Osteoblast (primary cell): ENCODE measurements at places on chromosomes 4 and X. TPM values are rescaled to one million over a fixed set of nuclear protein-coding genes. Genes with fewer than 3 reads are reported as not detected.

DNA sequence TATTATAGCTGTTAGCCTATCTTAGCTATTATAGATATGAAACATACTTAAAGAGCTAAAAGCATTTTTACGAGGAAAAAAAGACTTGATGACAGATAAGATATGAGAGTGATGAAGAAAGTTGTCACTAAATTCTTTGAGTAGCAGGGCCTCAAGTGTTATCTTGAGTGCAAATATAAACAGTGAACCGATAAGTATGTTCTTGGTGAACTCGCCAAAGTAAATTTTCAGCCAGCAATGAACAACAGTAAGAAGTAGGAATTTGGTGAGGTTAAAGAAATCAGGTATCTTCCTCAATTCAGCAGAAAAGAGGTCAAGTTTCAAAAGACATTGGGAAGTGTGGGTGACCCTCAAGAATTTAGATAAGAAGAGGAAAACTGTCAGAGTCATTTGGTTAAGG is 471.8 kb upstream of the FTHL17 start:
- no peak for DNase-seq

DNA sequence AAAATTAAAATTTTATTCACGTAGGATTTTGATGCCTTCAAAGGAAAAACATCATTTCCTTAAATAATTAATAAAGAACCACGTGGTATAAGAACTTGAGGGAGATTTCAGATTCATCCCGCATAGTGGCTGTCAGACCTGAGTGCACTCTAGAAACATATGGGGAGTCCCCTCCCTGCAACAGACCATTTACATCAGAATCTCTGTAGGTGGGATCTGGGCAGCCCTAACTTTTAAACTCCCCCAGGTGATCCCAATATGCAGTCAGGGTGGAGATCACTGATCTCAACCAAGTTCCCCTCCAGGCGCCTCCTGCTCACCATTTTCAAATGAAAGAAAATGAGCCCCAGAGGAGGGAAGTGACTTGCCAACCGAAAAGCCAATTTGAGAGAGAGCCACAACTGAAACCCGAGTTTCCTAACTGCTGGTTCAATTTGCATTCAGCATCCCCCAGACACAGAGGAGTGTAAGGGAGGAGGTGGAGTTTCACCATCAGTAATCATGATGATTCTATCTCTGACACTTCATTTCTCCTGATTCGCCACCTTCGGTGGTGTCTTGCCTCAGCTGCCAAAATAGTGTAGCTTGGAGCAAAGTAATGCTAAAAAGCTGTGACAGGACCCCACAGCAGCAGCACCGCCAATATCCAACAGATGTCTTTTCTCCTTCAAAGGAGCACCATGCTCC is 11.4 kb downstream of the RNF150 start:
- no peak for DNase-seq

DNA sequence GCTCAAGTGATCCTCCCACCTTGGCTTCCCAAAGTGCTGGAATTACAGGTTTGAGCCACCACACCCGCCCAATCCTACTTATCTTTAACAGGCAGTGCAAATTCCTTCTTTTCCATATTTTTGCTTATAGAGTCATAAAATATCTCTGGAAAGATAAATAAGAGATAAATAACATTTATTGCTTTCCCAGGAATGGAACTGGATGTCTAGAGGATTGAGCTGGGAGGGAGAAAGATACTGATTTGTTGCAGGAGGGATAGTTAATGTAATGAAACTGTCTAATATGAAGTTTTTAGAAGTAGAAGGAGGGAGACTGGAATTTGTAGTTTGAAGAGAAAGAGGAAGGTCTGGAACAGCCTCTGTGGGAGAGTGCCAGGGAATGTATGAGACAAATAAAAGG is 20.2 kb downstream of the ITGB1BP2 start:
- DNase-seq, result no peak

DNA sequence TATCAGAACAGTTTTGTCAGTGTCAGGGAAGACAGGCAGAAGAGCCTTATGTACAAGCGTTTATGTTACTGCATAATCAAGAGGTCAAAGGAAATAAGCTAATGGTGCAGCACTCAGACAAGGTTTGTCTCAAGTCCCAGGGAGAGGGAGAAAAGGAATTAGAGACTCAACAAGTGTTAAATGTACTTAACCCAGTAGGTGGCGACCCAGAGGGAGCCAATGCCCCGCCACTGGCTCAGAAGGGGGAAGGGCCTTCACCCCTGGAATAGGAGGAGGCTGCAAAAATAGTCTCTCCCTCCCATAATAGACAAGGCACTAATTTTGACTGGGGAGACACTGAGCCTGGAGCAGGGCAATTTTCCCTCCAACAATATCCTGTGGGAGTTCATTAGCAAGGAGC is 14.1 kb upstream of the PAPSS1 start:
- no peak for DNase-seq

GRCh38 chrX:8783097-8783713 is 18.0 kb downstream of the FAM9A start:
- DNase-seq, result peak; percentile 66

DNA sequence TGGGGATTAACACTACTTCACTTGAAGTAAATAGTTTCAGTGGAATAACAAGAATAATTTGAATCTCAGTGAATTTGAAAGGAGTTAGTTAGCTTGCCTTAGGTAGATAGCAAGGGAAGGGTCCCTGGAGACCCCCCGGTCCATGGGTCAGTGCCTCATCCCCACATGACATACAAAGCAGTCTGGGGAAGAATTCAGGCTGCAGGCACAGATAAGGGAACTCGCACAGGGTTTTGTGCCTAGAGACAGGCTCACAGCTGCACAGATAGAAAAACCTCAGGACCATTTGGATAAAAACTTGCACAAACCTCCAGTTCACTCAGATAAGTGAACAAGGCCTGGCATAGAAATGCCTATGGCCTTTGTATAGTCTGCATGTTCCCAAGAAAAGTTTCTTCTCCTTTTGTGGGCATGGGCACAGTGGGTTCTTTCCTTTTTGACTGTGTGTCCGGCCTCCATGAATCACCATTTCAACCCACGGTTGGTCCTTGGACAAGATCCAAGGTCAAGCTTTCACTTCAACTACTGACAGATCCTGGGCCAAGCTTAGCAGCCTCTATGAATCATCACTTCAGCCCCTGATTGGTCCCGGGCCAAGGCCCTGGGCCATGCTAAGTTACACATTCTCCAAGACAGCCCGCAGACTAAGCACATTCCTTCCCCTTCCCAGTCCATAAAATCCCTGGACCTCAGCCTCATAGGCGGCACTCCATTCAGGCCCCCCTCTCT is 108.3 kb upstream of the KLHL4 start:
- DNase-seq, result no peak

DNA sequence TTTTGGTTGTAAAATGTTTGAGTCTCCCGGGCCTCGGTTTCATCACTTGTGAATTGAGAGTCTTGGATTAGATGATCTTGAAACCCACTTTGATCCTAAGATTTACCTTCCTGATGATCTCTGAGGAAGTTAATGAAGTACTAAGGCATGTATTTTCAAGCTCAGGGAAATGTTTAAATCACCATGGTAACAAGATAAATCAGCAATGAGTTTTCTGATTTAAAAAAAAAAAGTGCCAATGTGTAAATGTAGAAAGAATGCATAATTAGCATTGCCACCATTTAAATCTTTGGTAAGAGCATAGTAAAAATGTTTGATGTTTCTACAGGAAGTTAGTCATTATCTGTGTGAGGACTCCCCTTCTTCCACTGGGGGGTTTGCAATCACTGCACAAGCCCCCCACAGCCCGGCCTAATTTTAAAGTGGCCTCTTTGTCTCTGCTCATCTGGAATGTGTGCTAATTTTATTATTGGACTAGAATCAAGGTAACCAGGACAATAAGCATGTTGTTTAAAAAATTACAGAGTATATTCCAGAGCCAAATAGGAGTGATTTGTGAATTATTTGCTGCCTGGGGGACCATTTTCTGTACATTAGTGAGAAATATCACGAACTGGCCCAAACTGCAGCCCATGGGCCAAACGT is 93.6 kb downstream of the SLC34A2 start:
- peak; percentile 49 for DNase-seq

GRCh38 chr4:114361249-114361648 is 237.4 kb upstream of the UGT8 start:
- DNase-seq, result no peak

DNA sequence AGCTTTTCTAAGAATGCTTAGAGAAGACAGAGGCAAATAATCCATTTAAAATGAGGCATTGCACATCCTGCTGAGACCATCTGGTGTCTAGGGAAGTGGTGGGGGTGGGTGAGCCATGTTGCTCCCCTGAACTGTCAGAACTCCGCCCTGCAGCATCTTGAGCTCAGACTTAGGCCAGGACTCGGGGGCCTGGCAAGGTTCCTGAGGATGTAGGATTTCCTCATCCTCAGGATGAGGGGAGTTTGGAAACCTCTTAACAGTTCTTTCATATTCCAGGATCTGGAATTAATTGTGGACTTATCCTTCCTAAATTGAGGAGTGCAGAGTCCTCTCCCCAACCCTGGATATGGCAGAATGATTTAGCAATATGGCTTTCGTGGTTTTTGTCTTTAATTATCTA is 6.6 kb downstream of the TLL1 start:
- DNase-seq, result no peak

DNA sequence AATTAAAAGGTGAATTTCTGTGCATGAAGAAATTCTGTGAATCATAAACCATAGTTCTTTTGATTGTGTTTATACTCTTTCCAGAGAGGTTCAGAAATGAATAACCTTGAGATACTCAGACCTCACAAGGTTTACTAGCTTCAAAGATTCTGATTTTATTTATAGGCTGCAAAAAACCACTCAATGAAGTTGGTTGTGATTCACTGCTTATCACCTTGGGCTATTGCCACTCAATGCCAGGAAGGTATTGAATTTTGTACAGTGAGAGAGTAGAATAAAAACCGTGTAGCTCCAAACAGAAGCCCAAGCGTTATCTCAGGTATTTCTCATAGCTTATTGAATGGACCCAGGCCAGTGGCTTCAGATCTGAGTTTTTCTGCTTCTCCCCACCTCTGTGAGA is 118.7 kb downstream of the FHIP1A start:
- DNase-seq, result no peak

DNA sequence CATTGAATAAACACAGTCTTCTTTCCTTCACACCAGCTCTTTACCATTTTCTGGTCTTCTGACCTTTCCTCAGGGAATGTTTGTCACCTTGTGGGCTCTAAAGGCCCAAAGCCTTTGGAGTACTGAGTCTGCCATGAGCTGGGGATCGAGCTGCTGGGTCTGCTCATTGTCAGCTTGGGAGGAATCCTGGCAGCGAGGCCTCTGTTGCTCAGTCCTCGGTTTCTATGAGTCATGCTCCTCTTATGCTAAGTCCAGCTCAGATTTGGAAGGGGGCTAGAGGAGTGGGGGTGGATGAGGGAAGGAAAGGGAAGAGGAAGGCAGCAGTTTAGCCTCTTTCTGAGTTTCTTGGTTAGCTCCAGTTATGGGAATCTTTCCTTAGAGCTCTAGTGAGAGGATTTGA is 31.1 kb downstream of the NHSL2 start:
- no peak for DNase-seq

DNA sequence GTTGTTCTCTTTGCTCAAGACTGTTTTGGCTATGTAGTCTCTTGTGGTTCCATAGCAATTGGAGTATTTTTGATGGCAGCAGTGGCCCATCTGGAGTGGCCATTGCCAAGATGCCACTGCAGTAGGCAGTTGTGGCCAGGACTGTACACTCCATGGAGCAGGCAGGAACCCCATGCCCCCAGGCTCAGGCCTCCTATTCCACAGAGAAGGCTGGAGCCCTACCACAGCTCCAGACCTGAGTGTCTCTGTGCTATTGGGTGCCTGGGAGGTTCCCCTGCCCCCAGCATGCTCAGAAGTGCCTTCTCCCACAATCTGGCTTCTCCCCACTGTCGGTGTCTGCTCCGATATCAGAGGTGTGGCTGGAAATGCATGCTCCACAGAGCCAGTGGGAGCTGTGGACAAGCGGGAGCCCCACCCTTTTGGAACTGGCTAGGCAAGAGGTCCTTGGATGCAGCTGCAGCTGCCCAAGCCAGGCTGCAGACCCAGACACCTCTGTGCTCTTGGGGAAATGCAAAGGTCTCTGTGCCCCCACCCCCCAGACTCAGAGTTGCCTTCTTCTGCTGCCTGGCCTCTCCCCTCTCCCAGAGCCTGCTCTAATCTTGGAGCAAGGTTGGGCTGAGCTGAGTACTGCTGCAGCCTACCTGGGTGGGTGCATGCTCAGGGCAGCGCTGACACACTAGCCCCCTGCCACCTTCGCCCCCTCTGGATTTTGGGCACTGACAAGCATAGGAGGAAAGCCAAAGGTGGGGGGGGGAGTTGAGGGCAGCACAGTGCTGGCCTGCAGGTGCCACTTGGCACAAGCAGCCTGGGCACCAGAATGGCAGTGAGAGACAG is 46.6 kb upstream of the UBE2NL start:
- no peak for DNase-seq

Gene TMEM47
- total RNA-seq, result 85.7 and 111 TPM in 2 replicates

Gene XPNPEP2
- not detected in 2 replicates for total RNA-seq

Gene DRP2
- 0.59 and 0.72 TPM in 2 replicates for total RNA-seq

Gene COMMD8
- 28.9 and 30.8 TPM in 2 replicates for total RNA-seq

Gene PFKFB1
- not detected in 2 replicates for total RNA-seq

Gene CCDC149
- 12.3 and 14.7 TPM in 2 replicates for total RNA-seq

Gene GABRB1
- total RNA-seq, result not detected in 2 replicates

Gene SORCS2
- 9.0 and 11.5 TPM in 2 replicates for total RNA-seq

Gene ITGB1BP2
- total RNA-seq, result 1.1 and 1.5 TPM in 2 replicates

Gene STOX2
- total RNA-seq, result 0.36 and 0.59 TPM in 2 replicates
